DMS79 treated with DMSO at 0.1 percent for 48 hours (cell line): ENCODE measurements at places on chromosomes 3 and 15.

- DNase-seq: no peak
Measured at GRCh38 chr3:171900446-171900845, 57.3 kb downstream of the TMEM212 start.

- DNase-seq: no peak
Measured at GRCh38 chr3:120470870-120471269, 20.1 kb upstream of the FSTL1 start.

- no peak for DNase-seq
Measured at GRCh38 chr3:108124337-108125152, 33.7 kb upstream of the CD47 start.

DNA sequence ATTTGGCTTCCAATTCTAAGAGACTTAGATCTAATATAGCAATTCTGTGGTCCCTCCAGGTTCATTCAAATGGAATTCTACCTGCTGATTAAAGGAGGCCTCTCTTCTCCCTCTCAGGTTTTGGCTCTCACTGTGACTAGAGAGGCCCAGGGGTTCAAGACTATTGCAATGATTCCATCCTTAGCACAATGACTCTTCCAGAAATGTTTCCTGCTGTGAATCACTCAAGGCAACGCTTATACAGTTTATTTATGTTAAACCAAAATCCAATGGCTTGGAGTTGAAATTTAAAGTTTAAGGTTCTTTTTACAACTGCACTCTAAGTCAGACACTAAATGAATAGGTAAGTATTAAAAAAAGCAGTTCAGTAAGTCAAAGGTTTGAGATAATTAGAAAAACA is 39.9 kb downstream of the IFT57 start:
- no peak for DNase-seq

DNA sequence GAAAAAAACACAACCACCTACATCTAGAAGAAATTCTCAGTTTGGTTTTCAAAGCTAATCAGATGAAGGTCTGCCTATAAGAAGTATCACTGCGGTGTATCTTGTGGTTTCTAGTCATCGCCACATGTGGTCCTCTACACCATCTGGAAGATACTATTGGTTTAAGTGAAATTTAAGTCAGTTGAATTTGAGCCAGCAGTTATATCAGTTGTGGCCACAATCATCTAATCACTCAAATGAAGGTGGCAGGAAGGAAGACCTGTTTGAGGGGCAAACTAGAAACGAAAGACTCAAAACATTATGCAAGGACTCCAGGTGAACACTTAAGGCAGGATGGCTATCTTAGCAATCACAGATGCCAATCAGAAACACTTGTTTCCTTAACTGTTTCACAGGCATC is 48.7 kb downstream of the ETV5 start:
- no peak for DNase-seq

DNA sequence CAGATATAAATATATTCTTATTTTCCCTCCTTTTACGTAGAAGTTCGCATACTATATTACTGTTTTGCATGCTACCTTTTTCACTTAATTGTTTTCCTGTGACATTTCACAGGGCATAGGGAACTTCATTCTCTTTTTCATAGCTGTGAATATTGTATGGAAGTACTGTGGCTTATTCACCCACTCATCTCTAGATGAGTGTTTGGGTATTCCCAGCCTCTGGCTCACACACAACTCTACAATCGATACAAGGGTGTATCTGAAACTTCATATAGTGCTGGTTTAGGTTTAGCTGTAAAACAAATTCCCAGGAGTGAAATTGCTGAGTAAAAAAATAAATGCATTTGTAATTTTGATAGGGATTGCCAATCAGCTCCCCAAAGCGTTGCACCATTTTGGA is 55.3 kb upstream of the MAGI1 start:
- DNase-seq: no peak

DNA sequence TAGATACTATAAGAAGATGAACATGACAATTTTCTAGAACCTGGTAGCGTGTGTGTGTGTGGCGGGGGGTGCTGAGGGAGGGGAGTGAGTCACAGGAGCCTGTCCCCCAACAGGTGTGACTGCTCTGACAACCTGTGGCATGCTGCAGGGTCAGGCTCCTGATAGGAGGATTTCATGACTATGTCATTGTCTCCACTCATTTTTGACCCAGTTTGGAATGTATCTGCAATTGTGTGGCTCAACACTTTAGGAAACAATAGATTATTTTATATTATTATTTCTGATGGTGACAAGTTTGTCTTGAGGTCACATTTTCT is 9.3 kb upstream of the VILL start:
- DNase-seq: no peak

DNA sequence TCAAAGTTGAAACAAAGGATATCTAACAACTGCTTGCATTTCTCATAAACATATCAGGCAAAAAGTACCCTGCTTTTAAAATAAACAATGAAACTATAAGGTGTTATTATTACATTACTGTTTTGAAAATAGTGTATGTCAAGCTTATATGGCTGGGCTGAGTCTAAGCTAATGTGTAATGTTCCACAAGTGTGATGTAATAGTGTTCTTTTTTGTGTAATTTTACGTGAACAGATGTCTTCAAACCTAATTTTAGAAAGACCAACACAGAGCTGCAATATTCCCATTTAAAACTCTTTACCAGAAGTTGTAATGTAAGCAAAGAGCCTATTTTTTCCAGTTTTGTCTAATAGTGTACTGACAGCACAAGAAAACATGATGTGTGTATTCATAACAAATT is 34.0 kb downstream of the MINDY2 start:
- DNase-seq: no peak

DNA sequence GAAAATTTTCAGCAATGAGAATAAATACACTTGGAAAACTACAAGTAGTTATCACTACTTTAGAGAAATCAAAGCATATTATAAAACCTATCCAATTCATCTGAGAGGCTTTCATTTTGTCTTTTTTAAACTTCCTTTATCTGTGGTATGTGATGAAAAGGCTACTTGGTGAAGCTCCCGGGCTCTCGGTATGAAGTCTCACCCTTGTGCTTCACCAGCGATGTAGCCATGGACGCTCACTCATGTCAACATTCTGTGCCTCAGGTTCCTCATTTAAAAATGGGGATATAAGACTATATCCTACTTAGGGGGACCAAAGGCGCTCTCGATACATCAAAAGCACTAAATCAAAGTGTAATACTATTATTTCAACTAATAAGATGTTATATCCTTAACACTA is 14.9 kb downstream of the SATB1 start:
- DNase-seq: no peak

DNA sequence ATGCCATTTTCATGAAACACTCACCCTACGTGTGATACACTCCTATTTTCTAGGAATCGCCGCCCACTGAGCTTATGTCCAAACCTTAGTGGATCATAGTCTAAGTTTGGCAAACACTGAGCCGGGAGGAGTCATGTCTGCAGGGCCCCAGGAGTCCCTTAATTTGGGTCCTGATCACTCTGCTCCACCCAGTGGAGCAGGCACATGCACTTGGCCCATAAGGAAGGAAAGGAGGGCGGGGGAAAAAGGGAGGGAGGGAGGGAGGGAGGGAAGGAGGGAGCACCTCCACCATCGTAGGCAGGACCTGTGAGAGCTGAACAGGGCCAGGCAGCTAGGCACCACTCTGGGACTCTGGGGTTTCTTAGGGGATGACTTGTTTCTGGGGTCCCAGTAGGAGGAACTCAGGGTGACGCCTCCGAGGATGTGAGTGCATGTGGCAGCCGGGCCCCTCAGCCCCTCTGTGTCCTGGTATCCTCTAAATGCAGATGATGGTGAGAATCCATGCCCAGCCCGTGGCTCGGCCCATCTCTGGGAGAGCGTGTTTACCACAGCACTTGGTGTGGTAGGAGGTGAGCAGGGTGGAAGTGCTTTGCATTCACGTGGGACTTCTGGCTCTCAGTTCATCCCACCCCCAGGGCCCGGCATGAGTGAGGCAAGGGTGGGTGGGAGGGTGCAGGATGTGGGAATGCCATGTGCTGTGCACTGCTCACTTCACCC is 109.4 kb downstream of the KLF13 start:
- no peak for DNase-seq

DNA sequence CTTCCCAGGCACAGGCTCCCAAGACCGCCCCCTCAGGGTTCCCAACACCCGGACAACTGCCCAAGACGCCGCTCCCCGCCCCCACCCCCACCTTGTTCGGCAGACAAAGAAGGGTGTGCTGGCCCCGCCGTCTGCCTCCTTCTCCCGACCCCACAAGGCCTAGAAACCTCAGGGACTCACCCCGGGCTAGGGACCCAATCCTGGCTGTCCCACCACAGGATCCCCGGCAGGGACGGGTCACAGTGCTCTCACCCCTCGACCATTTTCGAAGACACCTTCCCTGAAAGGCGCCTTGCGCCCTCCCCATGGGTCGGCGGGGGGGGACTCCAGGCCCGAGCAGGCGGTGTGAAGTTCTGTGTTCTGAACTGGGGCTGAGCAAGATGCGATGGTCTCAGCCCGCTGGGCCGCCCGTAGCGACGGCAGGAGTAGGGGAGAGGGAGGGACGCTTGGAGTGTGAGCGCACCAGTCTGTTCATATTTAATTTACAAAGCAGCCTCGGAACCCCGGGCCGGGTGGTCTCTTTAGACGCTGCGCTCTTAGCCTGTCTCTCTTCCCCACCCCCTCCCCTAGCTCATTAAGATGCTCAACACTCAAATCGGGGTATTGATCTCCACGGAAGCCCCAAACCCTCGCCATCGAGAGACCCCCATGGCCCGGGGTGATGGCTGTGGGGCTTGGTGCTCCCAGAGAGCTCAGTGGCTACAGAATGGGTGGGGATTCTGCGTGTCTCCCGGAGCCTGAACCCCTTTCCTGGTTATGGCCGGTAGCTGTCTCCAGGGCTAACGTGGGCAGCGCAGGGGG is 1.4 kb upstream of the ISLR2 start:
- peak; percentile 16 for DNase-seq

DNA sequence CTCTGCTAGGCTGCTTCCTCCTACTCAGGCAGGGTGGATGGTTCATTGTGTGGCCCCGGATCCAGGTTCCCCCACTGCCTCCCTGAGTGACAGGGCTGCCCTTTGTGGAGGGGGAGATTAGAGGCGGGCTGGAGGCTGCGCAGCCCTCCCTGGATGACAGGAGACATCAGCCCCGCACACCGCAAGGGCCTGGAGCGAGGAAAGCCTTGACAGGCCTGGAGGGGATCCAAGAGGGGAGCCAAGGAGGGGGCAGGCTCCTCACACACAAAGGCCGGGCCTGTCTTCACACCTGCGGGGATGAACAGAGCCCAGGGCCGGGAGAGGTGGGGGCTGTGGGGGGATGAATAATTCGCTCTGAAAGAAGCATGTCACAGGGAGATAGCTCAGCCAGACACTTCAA is 72.9 kb downstream of the RPN1 start:
- no peak for DNase-seq

- DNase-seq: no peak
Measured at GRCh38 chr3:99789011-99789721, 28.5 kb upstream of the CMSS1 start.
